ENCODE measurements at places on chromosomes 3 and 15.
A peak's percentile ranks its signal among the peaks of the same experiment; 100 is the strongest.

GRCh38 chr15:60525341-60526039 is 46.5 kb upstream of the ICE2 start:
- no peak for DNase-seq

DNA sequence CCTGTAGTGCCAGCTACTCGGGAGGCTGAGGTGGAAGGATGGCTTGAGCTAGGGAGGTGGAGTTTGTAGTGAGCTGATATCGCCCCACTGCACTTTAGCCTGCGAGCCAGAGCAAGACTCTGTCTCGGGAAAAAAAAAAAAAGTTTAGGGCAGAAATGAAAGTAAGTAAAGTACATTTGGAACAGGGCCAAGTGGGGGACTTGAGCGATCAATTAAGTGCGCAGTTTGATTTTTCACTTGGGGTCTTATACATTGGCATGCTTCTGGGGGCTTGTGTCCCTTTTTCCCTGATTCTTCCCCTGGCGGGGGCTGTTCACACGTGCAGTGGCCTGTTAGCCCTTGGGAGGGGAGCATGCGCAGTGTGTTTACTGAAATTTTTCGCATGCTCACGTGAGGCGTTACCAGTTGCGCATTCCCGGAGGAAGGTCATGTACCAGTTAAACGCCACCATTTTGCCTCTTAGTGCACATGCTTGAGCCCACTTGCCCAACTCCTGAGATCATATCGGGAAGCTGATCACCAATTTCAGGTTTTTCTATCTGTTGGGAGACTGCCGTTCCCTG is 42.0 kb downstream of the GALNT15 start:
- no peak for DNase-seq

DNA sequence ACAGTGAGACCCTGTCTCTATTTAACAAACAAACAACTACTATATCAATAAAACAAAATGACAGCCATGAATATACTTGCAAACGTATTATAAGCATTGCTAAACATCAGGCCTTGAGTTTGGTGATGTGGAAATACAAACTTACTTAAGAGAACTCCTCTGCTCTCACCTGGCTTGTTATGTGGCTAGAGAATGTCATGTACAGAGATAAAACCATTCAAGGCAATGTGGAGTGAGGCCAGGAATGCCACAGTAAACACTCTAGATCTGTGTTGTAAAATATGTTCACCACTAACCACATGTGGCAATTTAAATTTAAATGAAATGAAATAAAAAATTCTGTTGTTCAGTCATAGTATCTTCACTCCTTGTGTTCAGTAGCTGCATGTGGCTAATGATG is 22.7 kb upstream of the RARB start:
- DNase-seq, result no peak

DNA sequence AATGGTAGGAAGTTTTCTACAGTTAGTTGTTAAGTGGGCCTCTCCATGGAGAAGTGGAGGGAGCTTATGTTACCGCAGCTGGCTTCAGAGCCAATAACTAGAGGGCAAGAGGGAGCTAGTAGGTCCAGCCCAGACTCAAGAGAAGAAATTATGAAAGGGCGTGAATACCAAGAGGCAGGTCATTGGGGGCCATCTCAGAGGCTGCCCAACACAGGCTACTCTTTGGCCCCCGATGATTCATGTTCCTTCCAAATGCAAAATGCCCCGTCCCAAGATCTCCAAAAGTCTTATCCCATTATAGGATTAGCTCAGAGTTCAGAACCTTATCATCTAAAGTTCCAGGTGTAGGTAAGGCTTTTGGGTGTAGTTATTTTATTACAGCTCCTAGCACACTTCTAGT is 94.5 kb downstream of the FNDC3B start:
- no peak for DNase-seq

DNA sequence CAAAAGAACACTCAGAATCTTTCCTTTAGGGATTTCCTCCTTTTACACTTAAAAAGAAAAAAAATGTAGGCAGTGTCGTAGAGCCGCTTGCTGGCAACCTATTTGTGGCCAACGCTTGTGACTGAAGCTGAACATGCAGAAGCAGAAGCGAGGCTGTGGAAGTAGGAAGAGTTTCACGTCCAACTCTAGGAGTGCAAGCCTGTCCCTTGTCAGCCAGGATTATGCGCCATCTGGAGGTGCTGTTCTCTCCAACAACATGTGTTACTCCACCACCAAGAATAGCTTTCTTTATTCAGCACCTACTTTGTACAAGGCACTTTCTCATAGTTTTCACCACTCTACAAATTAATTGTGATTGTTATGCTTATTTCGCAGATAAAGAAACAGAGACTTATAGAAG is 223.2 kb upstream of the LMCD1 start:
- DNase-seq, result no peak

DNA sequence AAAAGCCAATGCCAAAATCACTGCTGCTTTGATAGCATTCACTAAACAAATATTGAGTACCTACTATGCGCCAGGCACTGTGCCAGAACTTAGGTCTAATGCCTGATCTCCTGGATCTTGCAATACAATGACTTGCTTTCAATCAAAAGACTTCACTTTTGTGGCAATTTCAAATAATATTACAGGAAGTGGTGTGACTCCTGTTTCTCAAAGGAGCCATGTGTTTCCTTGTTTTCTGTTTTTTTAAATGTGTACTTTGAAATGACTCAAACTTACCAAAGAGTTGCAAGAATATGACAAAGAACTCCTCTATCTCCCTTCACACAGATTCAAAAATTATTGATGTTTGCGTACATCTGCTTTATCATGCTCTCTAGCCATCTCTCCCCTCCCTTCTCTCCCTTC is 18.3 kb downstream of the OSBPL10 start:
- no peak for DNase-seq

GRCh38 chr15:67079361-67079760 is 14.0 kb downstream of the SMAD3 start:
- DNase-seq, result no peak

- no peak for DNase-seq
Measured at GRCh38 chr3:76138921-76139320, 353.6 kb upstream of the ZNF717 start.

- DNase-seq, result no peak
Measured at GRCh38 chr3:146468671-146469149, 651 bp downstream of the PLSCR2 start.

GRCh38 chr3:77324105-77324504 is 284.2 kb downstream of the ROBO2 start:
- DNase-seq, result no peak

DNA sequence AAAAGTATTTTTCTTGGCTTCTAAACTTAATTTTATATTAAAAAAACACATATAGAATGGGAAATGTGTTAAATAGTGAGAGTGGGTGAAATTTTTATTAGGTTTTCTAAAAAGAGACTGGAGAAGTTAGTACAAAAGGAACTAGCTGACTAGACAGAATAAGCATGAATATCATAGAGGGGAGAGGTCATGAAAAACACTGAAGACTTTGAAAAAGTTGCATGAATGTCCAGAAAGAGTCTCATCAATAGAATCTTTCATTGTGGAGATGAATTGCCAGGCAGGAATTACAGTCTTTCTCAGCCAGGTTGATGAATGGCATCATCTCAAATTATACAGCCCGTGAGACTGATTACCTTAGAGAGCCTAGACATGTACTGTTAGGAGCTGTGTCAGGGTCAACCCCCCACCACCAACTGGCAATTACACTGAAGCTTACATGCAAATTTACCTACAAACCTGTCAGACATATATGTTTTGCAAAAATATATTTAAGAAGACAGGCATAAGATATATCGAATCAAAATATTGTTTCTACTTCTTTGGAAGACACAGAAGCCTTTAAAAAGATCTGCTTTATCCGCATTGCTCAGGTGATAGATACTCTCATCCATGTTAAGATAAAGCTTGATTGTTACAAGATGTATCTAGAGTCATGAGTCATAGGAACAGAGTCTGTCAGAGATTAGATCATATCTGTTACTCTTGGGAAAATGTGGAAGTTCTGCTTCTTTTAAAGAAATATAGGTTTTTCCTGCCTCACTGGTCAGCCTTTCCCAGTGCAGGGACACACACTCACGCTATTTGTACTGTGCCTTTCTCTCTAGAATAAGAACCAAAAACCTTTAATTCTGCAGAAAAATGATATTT is 34.8 kb upstream of the PFN2 start:
- DNase-seq, result no peak

GRCh38 chr3:197428117-197428801 is 127.5 kb downstream of the BDH1 start:
- DNase-seq, result peak; percentile 84

- DNase-seq, result peak; percentile 24
Measured at GRCh38 chr3:42572278-42572677, 9.5 kb downstream of the SEC22C start.

DNA sequence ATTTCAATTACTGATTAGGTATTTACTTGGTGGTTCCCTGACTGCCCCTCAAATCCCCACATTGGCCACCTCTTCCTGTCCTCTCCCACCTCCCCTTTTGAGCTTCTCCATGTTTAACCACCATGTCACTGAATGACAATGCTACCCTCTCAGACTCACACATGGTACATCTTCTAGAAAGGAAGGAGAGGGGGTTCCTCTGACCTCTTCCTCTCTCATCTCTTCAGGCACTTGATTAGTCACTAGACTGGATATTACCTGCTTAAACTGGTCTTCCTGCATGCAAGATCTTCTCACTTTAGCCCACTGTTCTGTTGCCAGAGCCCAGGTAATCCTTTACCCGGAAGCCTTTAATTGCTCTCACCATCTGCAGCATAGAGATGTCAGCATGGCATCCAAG is 64.9 kb downstream of the DIPK2A start:
- DNase-seq, result no peak

GRCh38 chr3:171110715-171111114 is 84.2 kb upstream of the SLC2A2 start:
- DNase-seq, result no peak

DNA sequence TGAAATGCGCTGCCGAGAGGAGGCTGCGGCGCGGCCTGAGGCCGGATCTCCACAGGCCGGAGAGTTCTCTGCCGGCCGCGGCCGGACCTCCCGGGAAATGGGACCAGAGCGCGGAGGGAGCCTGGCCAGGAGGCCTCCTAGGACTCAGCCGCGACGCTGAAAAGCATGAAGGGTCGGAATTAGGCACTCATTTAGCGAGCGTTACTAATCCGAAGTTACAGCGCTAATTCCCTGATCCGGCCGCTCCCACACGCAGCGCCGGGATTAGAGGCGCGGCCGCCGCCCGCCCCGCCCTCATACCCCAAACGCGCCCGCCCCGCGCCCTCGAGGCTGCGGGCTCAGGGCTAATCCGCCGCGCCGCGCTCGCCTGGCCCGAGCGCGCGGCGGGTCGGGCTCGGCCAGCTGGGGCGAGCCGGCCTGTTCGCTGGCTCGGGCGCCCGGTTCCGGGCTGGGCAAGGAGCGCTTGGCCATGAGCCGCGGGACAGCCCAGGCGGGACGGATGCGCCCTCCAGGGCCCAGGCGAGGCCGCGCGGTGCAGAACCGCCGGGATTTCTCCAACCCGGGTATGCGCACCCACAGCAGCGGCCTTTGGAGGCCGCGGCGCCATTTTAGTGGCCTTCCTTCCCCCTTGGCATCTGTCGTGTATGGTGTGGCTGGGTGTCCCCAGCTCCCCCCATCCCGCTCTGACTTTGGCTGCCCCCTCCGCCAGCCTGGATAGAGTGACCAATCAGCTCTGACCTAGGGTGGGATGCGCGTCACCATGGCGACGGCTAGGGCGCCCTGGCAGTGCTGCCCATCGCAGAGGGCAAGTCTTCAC is 36.8 kb upstream of the POLG start:
- no peak for DNase-seq
